ENCODE measurements at places on chromosomes 4 and X.

DNA sequence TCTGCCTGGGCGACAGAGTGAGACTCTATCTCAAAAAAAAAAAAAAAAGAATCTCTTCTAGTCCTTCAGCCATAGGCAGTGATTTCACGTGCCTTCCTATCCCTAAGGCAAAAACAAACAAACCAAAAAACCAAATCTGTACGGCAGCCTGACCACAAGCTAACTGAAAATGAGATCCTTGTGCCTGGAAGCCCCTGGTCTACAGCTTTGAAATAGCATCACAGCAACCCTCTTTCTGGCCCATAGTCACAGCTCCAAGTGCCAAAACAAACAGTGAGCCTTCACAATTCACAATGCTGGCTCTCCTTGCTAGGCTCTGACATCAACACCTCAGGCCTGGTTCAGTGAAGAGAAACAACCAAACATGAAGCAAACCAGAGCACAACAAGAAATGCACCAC is 46.1 kb downstream of the TMEM150C start:
- no peak for DNase-seq

DNA sequence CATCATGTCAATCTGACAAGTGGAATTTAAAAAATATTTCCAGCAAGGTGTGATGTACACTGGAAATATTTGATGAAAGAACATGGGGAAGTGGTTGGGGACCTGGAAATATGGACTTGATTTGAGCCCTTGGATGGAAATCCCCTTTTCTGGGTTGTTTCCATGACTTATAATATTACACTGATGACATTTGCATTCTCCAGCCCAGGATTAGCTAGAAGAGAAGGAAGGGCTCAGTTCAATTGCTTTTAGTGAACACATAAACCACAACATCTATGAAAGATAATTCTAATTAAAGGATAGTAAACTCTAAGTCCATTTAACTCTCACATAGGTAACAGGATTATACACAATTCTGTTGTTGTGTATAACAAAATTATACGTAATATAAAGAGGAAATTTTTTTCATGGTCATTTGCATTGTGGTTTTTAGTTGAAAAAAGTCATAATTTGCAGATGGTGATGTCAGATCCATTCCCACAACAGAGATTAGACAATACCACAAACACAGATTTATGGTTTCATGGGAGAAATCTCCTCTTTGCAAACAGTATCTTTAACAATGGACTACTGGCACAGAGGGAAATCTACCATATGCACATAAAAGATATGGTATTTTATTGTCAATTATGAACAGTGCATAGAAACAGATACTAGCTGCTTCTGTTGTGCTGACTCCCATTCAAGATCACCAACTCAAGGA is 126.5 kb downstream of the DKK2 start:
- no peak for DNase-seq

DNA sequence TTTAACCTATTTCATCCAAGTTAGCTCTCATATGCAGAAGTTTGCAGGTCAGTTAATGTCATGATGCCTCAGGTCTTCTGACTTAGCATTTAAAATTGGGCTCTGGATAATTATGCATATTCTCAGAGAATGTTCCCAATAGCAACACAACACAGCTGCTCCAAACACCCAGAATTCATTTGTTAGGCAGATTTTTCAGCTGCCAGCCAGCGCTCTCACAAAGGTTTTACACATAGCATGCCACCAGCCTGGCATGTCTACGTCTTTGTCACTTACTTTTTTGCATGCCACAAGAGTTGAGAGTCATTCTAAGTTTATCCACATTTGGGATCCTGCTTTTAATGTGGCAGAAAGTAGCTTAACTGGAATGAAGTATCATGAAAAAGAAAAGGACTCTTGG is 84.8 kb downstream of the LIMCH1 start:
- no peak for DNase-seq

DNA sequence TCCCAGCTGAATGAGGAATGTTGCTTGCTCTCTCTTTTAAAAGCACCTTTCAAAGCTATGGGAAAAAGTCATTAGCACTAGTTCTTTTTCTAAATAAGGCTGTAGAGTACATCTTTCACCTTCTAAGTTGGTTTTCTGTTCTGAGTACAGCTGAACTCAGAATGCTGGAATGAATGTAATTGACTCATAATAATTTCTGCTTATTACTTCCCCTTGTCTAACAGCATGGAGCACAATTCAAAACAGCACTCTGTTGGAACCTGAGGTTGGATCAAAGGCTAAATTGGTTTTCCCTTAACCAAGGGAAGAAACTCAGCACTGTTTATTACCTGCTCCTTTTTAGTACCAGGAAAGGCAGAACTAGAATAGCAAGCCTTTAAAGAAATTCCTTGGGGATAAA is 33.5 kb upstream of the CYP2U1 start:
- DNase-seq: no peak

All from stimulated activated CD4-positive, alpha-beta T cell treated with anti-CD3 and anti-CD28 coated beads, Interleukin-4, amount 100 ng/mL, for 24 hours (primary cell).